Activated CD4-positive, alpha-beta memory T cell treated with anti-CD3 and anti-CD28 coated beads, Interleukin-2, amount 10 ng/mL, durations not matched to agents 7 days and 5 days (primary cell): ENCODE measurements at places on chromosomes 16 and 17. TPM values are rescaled to one million over a fixed set of nuclear protein-coding genes. Genes with fewer than 3 reads are reported as not detected.

DNA sequence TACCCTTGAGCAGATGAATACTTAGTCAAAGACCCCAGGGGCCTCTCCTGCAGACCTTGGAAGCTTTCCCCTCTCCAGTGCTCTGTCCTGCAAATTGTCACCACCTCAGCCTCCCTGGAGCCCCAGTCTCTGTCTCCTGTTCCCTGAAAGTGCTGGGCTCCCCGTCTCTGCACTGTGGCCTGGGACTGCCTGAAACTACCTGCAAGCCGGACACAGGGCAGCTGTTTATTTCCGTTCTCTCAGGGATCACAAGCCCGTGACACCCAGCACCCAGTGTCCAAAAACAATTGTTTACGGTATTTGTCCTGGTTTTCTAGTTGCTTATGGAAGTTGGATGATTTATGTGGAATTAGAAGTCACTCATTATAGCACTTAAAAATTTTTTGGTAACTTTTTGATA is 81.6 kb upstream of the CHMP6 start:
- DNase-seq, result no peak
- H3K4me1 ChIP-seq, result no peaks in the 10 kb centered on the region
- no peaks in the 10 kb centered on the region for H3K27me3 ChIP-seq
- peaks cover 59% of the 10 kb centered on the region for H3K36me3 ChIP-seq
- no peak overlapping the region for H3K27ac ChIP-seq

Gene NPTX1
- 10.0 TPM for total RNA-seq

Gene NHLRC4
- total RNA-seq, result 2.6 TPM

DNA sequence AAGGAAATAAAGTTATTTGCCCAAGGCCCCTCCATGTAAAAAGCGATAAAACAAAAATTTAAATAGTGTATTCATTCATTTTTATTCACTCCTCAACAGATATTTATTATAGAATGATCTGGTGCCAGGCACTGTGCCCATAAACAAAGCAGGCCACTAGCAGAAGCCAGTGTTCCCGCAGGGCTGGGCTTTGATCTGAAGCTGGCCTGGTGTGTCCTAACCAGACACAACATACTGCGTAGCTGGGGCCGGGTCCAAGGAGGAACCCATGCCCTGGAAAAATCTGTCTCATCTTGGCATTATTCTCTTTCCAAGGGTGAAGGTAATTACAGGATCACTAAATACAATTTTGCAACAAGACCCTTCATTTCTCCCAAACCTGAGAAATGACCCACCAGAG is 537.4 kb upstream of the CDH5 start:
- no peak overlapping the region for H3K27ac ChIP-seq
- H3K4me1 ChIP-seq, result no peaks in the 10 kb centered on the region
- no peaks in the 10 kb centered on the region for H3K36me3 ChIP-seq
- DNase-seq, result no peak

GRCh38 chr17:6476810-6477179 is 32.5 kb downstream of the PIMREG start:
- H3K27ac ChIP-seq, result no peak overlapping the region
- no peak overlapping the region for H3K4me3 ChIP-seq
- no peaks in the 10 kb centered on the region for H3K36me3 ChIP-seq

- H3K27ac ChIP-seq, result no peak overlapping the region
- H3K36me3 ChIP-seq, result no peaks in the 10 kb centered on the region
- no peaks in the 10 kb centered on the region for H3K4me1 ChIP-seq
- H3K4me3 ChIP-seq, result no peak overlapping the region
- no peaks in the 10 kb centered on the region for H3K27me3 ChIP-seq
Observed at GRCh38 chr16:7137560-7138330, 194.9 kb upstream of the RBFOX1 start.

- no peaks in the 10 kb centered on the region for H3K36me3 ChIP-seq
- no peak overlapping the region for H3K4me3 ChIP-seq
- H3K4me1 ChIP-seq, result no peaks in the 10 kb centered on the region
- no peaks in the 10 kb centered on the region for H3K27me3 ChIP-seq
Observed at GRCh38 chr17:13541032-13541480, 60.7 kb downstream of the HS3ST3A1 start.

DNA sequence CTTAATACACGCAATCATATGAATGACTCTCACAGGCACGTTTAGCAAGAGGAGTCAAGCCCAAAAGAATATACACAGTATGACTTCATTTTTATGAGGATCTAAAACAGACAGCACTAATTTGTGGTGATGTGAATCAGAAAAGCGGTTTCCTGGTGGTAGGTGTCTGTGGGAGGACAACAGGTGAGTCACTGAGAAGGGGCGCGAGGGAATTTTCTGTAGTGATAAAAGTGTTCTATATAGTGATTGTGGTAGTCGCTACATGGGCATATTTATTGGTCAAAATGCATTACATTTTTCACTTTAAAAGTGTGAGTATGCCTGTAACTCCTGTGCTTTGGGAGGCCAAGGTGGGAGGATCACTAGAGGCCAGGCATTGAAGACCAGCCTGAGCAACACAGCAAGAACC is 7.6 kb upstream of the TNRC6A start:
- no peak overlapping the region for H3K27ac ChIP-seq
- H3K27me3 ChIP-seq, result no peaks in the 10 kb centered on the region
- peaks cover 16% of the 10 kb centered on the region for H3K4me1 ChIP-seq
- DNase-seq, result peak; percentile 57

GRCh38 chr16:88059701-88060386 is 108.6 kb downstream of the BANP start:
- no peak overlapping the region for H3K27ac ChIP-seq
- H3K27me3 ChIP-seq, result no peaks in the 10 kb centered on the region
- H3K4me1 ChIP-seq, result no peaks in the 10 kb centered on the region
- H3K36me3 ChIP-seq, result no peaks in the 10 kb centered on the region
- H3K4me3 ChIP-seq, result no peak overlapping the region
- DNase-seq, result no peak

- no peak overlapping the region for H3K27ac ChIP-seq
- peaks cover 20% of the 10 kb centered on the region for H3K36me3 ChIP-seq
- no peak overlapping the region for H3K4me3 ChIP-seq
- no peak for DNase-seq
- H3K4me1 ChIP-seq, result no peaks in the 10 kb centered on the region
- no peaks in the 10 kb centered on the region for H3K27me3 ChIP-seq
Observed at GRCh38 chr17:35616536-35616935, 29.4 kb downstream of the AP2B1 start.

GRCh38 chr17:27226611-27227230 is 67.2 kb upstream of the WSB1 start:
- no peak for DNase-seq
- H3K36me3 ChIP-seq, result no peaks in the 10 kb centered on the region
- peaks cover 2% of the 10 kb centered on the region for H3K27me3 ChIP-seq
- H3K4me3 ChIP-seq, result no peak overlapping the region
- H3K4me1 ChIP-seq, result no peaks in the 10 kb centered on the region

- no peaks in the 10 kb centered on the region for H3K27me3 ChIP-seq
- H3K27ac ChIP-seq, result peak within 1 kb of the TSS; percentile 99
- peaks cover 36% of the 10 kb centered on the region for H3K36me3 ChIP-seq
- peak within 1 kb of the TSS; percentile 100 for H3K4me3 ChIP-seq
- peak; percentile 94 for DNase-seq
Observed at GRCh38 chr17:47733047-47733673, at the start of gene TBX21. Gene TBX21, plus strand, starts transcription at chr17:47733236. Its CDS starts 219 bp downstream, at chr17:47733455.

GRCh38 chr16:84052071-84052622 is 9.6 kb upstream of the SLC38A8 start:
- H3K27ac ChIP-seq, result no peak overlapping the region
- no peak overlapping the region for H3K4me3 ChIP-seq
- no peak for DNase-seq
- no peaks in the 10 kb centered on the region for H3K4me1 ChIP-seq

Gene MPDU1
- total RNA-seq, result 58.6 TPM

DNA sequence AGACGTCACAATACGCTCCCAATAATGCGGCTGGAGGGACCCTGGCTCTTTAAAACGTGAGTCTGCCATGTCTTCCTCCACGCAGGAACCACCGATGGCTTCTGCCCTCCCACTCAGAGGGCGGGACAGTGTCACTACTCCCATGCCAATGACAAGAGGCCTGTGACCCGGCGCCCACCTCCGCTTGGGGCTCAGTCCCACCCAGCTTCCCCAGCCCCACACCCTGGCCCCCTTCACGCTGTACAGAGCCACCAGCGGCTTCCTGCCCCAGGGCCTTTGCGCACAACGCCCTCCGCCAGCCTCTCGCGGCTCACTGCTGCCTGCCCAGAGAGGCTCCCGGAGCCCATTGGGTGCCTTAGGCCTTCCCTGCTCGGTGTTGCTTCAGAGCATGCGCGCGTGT is 29.5 kb upstream of the ZNF469 start:
- no peaks in the 10 kb centered on the region for H3K36me3 ChIP-seq
- no peaks in the 10 kb centered on the region for H3K27me3 ChIP-seq
- H3K4me3 ChIP-seq, result no peak overlapping the region
- peaks cover 5% of the 10 kb centered on the region for H3K4me1 ChIP-seq

DNA sequence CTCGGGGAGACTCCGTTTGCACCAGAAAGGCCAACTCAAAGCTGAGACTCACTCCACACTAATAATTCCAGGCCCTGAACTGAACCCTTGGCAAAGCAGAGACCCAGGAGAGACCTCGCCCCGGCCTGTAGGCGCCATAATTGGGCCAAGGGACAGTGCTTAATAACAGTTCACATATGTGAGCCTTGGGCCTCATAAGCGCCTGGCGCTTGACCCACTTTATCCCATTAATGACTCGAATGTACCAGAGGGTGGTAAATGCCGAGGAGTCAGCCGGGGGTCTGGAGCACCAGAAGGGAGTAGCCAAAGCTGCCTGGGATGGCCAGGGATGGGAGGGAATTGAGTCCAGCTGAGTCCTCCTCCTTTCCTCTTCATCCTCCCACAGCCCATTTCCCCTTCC is 24.6 kb downstream of the SLC6A4 start:
- no peaks in the 10 kb centered on the region for H3K36me3 ChIP-seq
- peaks cover 16% of the 10 kb centered on the region for H3K27me3 ChIP-seq
- no peak overlapping the region for H3K4me3 ChIP-seq
- DNase-seq, result no peak
- H3K4me1 ChIP-seq, result peaks cover 14% of the 10 kb centered on the region

DNA sequence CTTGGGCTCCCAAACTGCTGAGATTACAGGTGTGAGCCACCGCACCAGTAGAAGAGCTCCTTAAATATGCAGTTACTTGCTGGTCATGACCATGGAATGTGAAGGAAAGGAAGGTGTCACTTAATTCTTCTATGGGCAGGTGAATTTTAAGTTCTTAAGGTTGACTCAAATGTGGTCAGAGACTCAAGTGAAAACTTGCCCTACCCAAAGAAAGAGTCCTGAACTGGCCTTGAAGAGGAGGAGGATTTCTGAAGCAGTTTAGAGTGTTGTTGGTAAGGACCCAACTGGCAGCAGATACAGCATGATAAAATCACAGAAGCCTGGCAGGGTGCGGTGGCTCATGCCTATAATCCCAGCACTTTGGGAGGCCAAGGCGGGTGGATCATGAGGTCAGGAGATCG is 29.4 kb downstream of the CHD9 start:
- H3K36me3 ChIP-seq, result no peaks in the 10 kb centered on the region
- H3K27me3 ChIP-seq, result no peaks in the 10 kb centered on the region
- H3K4me3 ChIP-seq, result no peak overlapping the region

Gene CAPNS2
- total RNA-seq, result not detected

Gene ZNF764
- total RNA-seq, result 16.8 TPM

Gene GAS7
- total RNA-seq, result 0.23 TPM

DNA sequence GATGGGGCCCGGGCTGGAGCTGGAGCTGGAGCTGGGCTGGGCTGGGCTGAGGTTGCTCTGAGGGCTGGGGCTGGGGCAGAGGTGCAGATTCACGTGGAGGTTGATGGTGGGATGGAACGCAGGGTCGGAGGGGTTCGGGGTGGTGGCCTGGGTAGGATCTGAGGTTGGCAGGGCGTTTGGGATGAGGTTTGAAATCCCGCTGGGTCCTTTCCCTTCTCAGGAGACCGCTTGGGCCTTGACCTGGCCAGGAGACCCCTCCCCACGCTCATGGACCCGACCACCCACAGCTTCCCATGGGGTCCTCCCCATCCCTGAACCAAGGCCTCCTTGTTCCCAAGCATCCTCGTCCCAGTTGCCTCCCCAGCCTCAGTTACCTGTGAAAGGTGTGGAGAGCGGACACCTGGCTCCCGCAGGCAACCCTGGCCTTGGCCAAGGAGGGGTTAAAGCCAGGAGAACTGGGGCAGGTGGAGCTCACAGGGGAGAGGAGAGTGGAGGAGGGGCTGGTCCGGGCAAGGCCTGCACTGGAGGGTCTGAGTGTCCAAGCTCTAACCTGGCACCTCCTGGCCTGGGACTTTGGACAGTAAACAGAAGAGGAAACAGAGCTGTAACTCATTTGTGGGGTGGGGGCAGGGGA is at the start of gene ASGR2:
Gene ASGR2 (minus strand): TSS at position 582 of the 634 bp plus-strand sequence. CDS start 582 bp downstream, outside the sequence.
- no peak within 1 kb of the TSS for H3K4me3 ChIP-seq
- peaks cover 10% of the 10 kb centered on the region for H3K4me1 ChIP-seq
- no peak within 1 kb of the TSS for H3K27ac ChIP-seq
- peaks cover under 1% of the 10 kb centered on the region for H3K27me3 ChIP-seq
- no peaks in the 10 kb centered on the region for H3K36me3 ChIP-seq

- no peak overlapping the region for H3K4me3 ChIP-seq
- no peak overlapping the region for H3K27ac ChIP-seq
- no peaks in the 10 kb centered on the region for H3K36me3 ChIP-seq
- no peak for DNase-seq
Observed at GRCh38 chr16:49590166-49590871, 216.7 kb downstream of the C16orf78 start.

Gene HSF4
- total RNA-seq, result 110 TPM

Gene GPR139
- total RNA-seq, result not detected

- no peak for DNase-seq
- no peak overlapping the region for H3K4me3 ChIP-seq
- no peaks in the 10 kb centered on the region for H3K4me1 ChIP-seq
- no peak overlapping the region for H3K27ac ChIP-seq
Observed at GRCh38 chr17:67615736-67616135, 102.0 kb upstream of the NOL11 start.

Gene ANKRD11
- 208 TPM for total RNA-seq

DNA sequence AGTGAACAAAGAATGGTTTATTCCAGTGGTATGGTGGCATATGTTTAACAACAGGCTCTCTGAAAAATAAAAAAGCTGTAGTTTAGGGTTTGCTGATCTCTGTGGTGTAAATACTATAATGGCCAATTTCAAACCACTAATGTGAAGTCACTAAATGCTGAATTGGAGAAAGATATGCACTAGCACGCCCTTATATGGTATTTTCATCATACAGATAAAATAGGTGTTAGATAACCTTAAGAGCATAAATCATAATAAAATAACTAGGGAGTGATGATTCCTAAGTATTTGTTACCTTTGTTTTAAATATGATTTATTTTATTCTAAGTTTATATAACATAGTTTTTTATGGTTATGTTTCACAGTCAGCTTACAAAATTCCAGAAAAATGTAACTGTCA is 17.2 kb downstream of the NLK start:
- H3K27me3 ChIP-seq, result no peaks in the 10 kb centered on the region
- peaks cover 27% of the 10 kb centered on the region for H3K4me1 ChIP-seq
- peaks cover 4% of the 10 kb centered on the region for H3K36me3 ChIP-seq
- DNase-seq, result no peak
- H3K4me3 ChIP-seq, result no peak overlapping the region

GRCh38 chr16:2429771-2430663 is 770 bp downstream of the CCNF start:
- no peaks in the 10 kb centered on the region for H3K27me3 ChIP-seq
- H3K4me1 ChIP-seq, result peaks cover 36% of the 10 kb centered on the region
- H3K27ac ChIP-seq, result peak overlapping the region; percentile 68
- peaks cover 39% of the 10 kb centered on the region for H3K36me3 ChIP-seq
